ENCODE measurements at places on chromosomes 11 and 22.
A peak's percentile ranks its signal among the peaks of the same experiment; 100 is the strongest.

- no peak for DNase-seq
Observed at GRCh38 chr11:20530942-20531703, 68.3 kb upstream of the SLC6A5 start.

- DNase-seq, result no peak
Observed at GRCh38 chr11:4808476-4808875, 4.3 kb upstream of the OR52R1 start.

DNA sequence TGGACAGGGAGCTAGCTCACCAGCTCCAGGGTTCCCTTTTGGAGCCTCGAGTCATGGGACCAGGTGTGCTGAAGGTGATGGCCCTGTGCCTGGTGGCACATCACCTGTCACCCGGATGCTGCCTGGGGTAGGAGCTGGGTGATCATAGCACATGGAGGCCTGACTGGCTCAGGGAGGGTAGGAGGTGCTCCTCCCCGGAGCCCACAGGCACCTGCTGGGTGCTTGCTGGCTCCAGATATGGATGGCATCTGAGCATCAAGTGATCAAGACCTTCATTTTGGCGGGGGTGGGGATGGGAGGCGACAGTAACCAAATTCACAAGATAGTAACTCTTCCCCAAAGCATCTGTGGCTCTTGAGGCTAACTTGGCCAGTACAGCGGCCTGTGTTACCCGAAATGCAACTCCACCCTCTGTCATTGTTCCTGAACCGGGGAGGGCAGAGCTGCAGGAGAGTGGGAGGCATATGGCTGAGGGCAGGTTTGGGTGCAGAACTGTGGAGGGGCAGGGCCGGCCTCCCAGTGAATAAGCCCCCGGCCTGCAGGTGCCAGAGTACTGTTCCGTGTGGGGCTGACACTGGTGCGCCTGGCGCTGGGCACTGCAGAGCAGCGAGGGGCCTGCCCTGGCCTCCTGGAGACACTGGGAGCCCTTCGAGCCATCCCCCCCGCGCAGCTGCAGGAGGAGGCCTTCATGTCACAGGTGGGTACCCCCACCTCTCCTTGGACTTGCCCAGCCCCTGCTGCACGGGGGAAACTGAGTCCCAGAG is 4.7 kb downstream of the TBC1D10C start:
- peak; percentile 66 for DNase-seq

DNA sequence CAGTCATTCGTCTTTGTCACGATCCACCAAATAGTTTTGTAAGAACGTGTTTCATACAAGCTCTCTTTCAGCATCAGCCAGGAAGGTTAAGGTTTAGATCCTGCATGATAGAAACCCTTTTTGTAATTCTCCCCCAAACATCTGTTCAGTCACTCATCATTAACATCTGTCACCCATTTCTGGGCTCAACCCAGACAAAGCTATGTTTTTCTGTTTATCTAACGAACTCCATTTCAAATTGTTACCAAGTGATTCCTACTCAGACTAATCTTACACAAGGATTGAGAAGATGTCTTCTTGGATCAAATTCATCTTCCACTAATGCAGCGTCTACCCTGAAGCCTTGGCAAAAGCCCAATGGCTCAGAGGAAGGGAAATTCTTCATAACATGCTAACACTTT is 58.8 kb downstream of the FZD4 start:
- no peak for DNase-seq

DNA sequence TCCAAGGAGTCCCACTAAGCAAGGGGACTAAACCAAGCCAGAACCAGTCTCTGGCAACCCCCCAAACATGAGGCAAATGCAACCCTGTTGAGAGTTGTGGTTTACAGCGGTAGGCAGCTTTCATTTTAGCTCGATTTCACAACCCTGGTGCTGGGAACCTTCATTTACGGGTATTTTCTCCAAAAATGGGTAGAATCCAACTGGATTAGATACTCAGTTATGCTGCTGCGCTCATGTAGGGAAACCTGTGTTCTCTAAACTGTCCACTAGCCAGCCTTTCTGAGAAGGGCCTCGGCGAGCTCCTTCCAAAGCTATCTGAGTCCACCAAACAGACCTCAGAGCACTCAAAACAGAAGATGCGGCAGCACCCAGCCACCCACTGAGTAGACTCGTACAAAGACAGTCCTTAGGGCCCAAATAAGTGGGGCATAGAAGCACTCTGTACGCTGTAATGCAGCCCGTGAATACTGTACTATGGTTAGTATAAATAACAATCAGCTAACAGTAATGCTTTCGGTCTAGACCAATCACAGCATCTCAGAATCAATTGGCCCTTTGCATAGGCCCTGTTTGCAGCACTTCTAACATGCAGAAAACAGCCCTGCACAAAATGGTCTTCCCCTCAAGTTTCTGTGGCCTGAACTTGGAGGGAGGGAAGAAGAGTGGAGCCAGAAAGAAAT is 104.7 kb downstream of the ETS1 start:
- peak; percentile 65 for DNase-seq

GRCh38 chr11:76025068-76025467 is 181.2 kb downstream of the WNT11 start:
- DNase-seq, result no peak

DNA sequence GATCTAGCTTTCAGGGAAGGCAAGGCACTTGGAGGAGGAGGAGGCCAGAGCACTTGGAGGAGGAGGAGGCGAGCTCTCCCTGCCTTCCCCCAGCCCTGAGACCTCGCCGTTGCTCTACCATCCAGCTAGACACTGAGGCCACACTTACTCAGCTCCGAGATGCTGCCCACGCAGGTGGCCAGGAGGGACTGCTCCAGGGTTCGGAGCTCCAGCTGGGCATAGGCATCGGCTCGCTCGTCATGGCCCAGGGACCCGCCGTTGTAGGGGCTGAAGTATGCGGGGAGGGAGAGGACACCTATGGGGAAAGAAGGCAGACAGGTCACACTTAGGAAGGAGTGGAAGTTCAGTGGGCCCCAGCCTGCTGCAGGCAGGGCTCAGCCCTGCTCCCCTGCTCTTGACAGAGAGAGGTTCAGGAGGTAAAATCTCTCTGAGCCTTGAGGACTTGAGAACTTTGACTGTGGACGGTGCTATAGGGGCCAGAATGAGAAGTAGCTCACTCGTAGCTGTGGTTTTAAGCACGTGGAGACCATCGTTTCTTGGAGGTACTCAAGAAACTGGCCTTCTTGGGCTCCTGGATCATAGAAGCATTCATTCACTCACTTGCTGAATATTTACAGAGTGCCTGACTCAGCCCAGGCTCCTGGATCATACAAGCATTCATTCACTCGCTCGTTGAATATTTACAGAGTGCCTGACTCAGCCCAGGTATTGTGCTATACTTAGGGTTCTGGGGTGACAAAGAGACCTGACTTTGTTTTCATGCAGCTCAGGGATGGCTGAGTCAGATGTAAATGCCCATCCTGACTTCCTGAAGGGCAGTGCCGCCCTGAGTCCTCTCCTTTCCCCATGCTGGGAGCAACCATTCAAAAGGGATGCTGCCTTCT is 99.2 kb downstream of the NAT10 start:
- no peak for DNase-seq

DNA sequence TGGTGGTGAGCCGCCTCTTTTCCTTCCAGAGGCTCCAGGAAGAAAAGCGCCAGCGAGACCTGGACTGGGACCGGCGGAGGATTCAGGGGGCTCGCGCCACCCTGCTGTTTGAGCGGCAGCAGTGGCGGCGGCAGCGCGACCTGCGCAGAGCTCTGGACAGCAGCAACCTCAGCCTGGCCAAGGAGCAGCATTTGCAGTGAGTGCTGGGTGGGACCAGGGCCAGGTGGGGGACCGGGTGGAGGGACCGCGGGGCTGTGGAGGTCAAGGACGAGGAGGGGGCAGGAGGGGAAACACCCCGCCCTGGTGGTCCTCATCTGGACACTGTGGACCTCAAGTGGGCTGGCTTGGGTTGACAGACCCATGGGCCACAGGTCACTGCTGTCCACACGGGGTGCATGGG is 17.4 kb downstream of the RIBC2 start:
- DNase-seq, result no peak

DNA sequence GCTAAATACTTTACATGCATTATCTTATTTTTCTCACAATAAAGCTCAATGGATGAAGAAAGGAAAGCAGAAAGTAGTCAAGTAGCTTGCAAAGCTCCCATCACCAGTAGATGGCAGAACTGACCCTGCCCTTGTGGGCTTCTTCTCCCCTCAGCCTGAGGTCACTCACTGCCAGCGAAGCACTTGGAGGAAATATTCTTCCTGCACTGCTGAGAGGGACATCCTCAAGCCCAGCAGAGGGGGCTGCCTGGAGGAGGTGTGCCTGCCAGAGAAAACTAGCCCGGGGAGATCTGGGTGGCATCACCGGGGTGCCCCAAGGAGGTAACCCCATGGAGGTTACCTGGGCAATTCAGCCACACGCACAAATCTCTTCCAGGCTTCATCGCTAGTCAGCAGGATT is 6.6 kb downstream of the APOL4 start:
- peak; percentile 72 for DNase-seq

DNA sequence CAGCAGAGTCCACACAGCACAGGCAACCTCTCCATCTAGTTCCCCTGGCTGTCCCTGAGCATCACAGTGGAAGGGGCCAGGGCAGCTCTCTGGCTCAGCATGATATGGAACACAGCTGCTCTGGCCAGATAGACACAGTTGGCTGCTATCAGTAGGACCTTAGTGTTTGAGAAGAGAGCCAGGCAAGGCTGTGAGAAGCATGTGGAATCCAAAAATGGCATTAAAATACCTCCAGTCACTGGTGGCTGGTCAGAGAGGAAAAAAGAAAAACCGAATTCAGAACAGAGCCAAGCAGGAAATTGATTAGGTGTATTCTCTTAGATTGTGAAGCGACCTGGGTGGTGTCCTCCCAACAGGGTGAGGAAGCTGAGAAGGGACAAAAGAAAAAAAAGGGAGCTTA is 27.9 kb downstream of the SERPINH1 start:
- DNase-seq, result no peak

DNA sequence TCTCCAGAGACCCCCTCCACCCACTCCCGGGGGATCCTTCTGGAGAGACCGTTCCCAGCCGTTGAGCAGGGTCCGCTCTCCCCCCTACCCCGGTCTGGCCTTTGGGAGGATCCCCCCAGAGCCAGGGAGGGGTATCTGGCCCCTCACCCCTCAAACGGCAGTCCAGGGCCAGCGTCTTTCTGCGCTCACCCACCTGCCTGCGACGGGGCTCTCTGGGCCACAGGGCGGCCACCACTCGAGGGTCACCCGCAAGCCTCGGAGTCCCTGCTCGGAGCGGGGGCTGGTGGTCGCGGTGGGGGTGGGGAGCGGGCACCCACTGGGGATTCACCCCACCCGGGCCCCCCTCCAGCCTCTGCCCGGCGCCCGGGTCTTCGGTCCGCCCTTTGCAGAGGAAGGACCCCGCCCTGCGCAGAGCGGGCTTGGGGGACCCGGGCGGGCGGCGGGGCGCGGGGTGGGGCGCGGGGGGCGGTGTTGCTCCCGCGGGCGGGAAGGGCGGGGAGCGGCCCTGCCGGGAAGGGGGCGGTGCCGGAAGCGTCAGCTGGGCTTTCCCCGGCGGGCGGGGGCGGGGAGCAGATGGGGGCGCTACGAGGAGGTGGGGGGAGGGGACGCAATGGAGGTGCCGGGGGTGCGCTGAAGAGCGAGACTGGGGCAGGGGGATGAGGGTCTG is 16.6 kb downstream of the CRELD2 start:
- peak; percentile 92 for DNase-seq

All from activated CD8-positive, alpha-beta T cell treated with anti-CD3 and anti-CD28 coated beads, Interleukin-2, amount 10 ng/mL, durations not matched to agents 7 days and 5 days (primary cell).